ENCODE measurements at places on chromosomes 7 and 10.

DNA sequence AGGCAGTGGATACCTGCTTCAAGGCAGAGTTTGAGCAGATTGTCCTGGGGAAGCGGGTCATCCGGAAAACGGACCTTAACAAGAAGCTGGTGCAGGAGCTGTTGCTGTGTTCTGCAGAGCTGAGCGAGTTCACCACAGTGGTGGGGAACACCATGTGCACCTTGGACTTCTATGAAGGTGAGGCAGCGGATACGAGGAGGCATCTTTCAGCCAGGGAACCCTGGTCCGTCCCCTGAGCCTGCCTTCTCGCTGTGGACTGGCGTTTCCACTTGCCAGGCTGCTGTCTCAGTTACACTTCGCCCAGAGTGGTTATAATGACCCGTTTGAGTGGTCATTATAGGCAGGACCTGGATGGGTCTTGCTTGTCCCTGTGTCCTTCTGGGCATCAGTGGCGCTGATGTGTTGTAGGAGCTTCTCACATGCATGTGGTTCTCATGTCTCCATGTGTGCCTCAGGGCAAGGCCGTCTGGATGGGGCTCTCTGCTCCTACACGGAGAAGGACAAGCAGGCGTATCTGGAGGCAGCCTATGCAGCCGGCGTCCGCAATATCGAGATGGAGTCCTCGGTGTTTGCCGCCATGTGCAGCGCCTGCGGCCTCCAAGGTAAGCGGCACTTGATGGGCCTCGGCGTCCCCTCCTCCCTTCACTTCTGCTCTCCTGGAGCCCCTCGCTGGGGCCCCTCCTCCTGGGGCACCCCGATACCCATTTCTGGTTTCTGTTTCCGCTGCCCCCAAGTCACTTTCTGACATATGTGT is 18.0 kb downstream of the UPP1 start:
- no peak for DNase-seq

- DNase-seq: no peak
Observed at GRCh38 chr10:25933653-25934608, at the start of gene MYO3A. Gene MYO3A (plus strand): TSS chr10:25934229. CDS start chr10:25952111, 17,882 bp downstream.

DNA sequence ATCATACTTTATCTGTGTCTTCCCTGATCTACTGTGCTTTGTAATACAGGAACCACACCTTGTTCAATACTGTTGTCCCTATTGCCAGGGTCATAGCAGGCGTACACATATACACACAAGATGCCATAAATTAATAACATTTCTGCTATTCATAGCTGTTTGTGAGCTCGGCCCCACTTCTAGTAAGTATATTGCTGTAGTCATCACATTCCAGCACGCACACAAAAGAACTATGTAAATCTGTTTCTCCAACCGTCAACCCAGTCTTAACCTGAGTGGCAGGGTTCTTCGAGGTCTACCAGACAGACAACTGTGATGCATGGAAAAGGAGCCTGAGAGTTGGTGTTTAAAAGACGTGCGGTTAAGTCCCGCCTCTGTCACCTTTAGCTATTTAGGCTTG is 5.7 kb upstream of the CACNB2 start:
- DNase-seq: no peak

DNA sequence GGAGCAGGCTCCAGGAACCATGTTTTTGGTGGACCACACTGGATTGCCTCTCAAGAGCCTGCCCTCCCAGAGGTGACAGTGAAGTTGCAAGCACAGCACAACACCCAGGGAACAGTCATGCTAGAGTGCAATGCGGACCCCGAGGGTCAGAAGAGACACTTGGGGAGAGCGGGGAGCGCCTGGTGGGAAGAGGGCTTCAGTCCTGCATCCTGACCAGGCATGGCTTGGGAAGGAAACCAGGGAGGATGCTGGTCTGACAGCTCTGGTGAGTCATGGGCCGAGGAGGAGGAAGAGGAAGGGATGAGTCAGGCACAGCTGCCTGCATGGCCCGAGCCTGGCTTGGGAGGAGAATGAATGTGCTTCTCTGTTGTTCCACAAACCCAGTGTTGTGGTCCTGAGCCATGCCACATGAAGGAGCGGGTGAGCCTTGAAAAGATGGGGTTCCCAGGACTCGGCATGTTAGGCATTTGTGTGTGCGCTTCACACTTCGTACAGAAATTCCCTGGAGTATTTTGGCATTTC is 29.5 kb upstream of the ANKRD2 start:
- peak; percentile 53 for DNase-seq

GRCh38 chr10:70284542-70285475 is 1.0 kb upstream of the NPFFR1 start:
- no peak for DNase-seq

DNA sequence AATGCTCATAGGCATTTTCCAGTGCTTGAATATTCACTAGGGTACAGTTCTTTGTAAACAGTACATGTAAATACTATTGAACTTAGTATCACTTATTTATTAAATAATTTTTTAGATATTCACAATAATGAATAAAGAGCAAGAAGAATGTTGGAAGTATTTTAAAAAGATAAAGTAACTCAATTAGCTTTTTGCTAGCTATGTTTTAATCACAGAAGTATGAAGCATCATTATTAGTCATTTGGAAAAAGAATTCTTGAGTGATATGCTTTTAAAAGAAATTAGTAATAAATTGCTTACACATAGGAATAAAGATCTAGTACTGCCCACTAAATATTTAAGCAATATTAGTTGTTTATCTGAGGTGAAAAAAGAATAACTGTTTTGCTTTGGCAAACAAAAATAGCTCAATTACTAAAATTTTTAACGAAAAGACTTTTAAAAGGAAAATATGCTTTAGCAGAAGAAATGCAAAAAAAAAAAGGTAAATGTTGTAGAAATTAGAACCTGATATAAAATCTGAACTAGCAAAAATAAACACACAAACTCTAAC is 66.5 kb downstream of the SGMS1 start:
- DNase-seq: no peak

- DNase-seq: no peak
Observed at GRCh38 chr7:30859940-30860496, 51.6 kb upstream of the AQP1 start.
